Suprapubic skin (tissue), 4 donors: ENCODE measurements at places on chromosomes 3 and 15. TPM values are rescaled to one million over a fixed set of nuclear protein-coding genes. Genes with fewer than 3 reads are reported as not detected.
A peak's percentile ranks its signal among the peaks of the same experiment; 100 is the strongest.

SEMA5B gene
- 1.8 TPM for total RNA-seq

MEF2A gene
- total RNA-seq: 70.1 TPM

LRTM1 gene
- not detected for total RNA-seq

SHC4 gene
- total RNA-seq: 1.6 TPM

ITIH3 gene
- total RNA-seq: 0.18 TPM

EIF2A gene
- 149 TPM for total RNA-seq

SLC6A11 gene
- 5.0 TPM for total RNA-seq

DNA sequence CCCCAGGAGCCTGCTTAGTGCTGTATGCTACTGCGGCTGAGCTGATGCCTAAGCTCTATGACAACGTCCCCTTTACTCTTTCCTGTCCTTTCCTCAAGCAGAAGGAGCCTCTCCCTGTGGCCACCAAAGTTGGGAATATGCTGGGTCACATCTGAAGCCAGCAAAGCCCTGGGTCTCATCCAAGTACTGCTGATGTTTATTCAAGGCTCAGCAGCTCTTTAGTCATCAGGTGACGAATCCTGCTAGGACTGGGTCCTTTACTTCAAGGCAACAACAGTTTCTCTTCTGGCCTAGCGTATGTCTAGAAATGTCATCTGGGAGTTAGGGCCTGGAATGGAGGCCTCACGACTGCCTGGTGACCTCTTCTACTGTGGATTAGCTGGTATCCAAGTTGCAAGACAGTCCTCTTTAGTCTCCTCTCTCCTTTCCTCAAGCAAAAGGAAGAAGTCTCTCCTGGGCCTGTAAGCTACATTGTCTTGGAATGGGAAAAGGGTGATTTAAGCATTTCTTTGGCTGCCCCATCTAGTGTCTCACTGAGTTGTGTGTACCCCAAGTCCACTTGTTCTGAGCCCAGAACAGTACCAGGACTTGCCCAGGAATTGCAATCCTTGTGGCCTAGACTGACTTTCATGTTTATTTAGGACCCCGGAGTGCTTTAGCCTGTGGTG is 63.9 kb downstream of the TNFAIP8L3 start:
- DNase-seq: no peak

DNA sequence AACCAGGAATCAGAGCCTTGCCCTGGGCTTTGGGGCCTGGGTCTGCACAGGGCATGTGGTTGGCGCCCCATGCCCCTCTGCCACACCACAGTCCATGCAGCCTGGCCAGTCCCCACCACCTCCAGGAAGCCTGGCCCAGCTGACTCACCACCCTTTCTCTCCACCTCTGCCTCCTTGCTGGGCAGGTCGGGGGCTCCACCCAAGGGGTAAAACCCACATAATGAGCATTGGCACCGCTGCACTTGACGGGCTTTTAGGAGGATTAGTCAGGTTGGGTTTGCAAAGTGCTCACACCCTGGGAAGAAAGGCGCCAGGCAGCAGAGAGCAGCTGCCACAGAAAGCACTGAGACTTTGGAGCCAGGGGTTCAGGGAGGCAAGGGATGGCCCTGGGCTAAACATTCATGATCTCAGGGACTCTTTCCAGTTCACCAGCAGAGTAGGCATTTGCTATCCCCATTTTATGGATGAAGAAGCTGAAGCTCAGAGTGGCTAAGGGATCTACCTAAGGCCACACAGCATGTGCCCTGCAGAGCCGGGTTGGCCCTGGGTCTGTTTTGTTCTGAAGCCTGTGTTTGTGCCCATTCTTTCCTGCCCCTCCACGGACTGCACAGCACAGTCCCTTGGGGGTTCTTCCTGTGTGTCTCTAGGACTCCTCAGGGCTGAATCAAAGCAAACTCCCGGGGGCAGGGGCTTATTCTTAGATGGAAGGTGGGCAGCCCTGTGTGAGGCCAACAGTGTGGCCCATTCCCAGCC is 113.4 kb downstream of the ETFA start:
- DNase-seq: peak; percentile 69

GRCh38 chr3:125213946-125214542 is 1.5 kb upstream of the SLC12A8 start:
- no peak for DNase-seq

DNA sequence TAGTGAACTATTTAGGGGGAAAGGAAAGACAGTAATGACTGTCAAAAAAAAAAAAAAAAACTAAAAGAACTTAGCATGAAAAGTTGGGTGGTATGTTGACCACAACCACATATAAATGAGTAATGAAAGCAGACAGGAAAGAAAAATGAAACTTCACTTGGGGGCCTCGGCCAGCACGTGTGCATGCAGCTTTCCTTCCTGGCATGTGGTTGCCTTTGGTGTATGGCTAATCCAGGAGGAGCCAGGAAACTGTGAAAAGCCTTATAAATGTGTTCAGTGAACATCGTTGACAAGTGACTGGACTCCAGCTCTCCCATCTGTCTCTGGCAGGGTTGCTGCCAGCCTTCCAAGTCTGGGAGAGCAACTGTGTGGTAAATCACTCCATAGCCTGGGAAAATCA is 195.1 kb downstream of the DTWD1 start:
- no peak for DNase-seq

DNA sequence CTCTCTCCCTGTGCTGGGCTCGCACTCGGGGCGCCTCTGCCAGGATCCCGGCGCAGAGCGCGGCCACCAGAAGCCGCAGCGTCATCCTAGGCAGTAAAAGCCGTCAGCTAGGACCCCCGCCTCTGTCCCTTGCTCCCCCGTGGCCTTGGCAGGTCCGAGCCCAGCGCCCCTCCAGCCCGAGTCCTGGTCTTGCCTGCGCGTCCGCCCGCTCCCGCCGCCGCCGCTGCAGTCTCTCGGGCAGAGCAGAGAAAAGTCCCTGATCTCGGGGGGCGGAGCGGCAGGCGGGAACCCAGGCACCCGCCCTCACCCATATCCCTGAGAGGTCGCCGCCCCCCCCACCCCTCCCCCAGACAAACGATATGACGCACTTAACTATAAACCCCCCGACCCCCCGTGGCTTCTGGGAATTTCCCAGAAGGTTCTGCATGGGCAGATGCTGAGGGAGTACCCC is at the start of gene COL7A1:
TSS of gene COL7A1 (minus strand) at position 255 of the 451 bp plus-strand sequence. CDS start at position 85, 170 bp downstream.
- no peak for DNase-seq

GRCh38 chr15:74396445-74397238 is 29.2 kb upstream of the CYP11A1 start:
- no peak for DNase-seq

DNA sequence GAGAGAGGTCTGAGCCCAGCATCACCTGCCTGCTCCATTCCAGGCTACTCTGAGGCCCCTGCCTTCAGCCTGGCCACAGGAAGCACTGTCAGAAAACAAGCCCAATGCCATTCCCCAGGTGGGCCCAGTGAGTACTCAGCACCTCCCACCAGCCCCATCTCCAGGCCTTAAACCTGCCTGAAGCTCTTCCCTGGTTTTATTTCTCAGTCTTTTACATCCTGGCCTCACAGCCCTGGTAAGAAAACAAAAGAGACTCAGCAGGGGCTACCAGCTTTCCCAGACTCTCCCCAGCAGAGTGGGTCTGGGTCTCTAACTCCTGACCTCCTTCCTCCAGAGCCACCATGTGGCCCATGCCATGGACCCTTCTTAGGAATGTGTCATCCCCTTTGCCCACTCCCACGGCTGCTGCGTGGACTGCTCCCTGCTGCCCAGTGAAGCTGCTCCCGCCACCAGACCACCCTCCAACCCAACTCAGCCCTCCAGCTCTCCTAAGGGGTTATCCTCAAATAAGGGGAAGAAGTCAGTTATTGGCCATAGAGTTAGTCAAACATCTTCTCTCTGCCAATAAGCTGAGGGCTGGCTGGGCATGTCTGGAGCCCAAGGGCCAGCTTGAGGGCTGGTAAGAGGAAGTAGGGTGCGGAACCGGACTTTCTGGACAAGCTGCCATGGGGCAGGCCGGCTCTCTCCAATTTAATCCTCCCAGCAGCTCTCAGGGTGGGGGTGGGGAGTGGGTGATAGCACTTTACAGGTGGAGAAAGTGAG is 116.7 kb upstream of the LINGO1 start:
- DNase-seq: no peak

- DNase-seq: no peak
Observed at GRCh38 chr3:182618981-182619591, 174.2 kb upstream of the ATP11B start.

GRCh38 chr15:100696452-100696851 is 94.1 kb downstream of the ASB7 start:
- no peak for DNase-seq

GRCh38 chr3:39920271-39920670 is 110.9 kb downstream of the MYRIP start:
- DNase-seq: no peak

DNA sequence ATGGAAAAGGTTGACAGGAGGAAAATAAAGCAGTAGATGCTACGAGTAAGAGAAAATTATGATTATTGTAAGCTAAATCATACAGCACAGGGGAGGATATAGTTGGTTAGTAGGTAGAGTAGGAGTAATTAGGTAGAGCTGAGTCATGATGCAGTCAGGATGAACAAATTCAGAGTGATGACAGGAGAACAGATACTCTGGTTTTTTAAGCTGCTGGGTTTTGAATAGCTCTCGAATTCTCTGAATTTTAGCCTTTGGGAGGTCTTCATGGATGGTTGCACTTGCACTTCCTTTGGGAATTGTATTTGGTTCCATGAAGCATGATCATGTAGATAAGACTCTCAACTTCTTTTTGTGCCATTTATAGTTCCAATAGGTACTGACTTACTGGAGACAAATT is 96.2 kb downstream of the ECT2 start:
- DNase-seq: no peak

- no peak for DNase-seq
Observed at GRCh38 chr3:34531156-34531555, 732.7 kb downstream of the PDCD6IP start.

GRCh38 chr3:30542897-30543296 is 63.5 kb upstream of the TGFBR2 start:
- DNase-seq: no peak

GRCh38 chr3:120634539-120634938 is 38.4 kb downstream of the NDUFB4 start:
- no peak for DNase-seq
